Activated naive CD4-positive, alpha-beta T cell treated with anti-CD3 and anti-CD28 coated beads for 36 hours (primary cell): ENCODE measurements at places on chromosomes 6 and 20. TPM values are rescaled to one million over a fixed set of nuclear protein-coding genes. Genes with fewer than 3 reads are reported as not detected.

- no peak overlapping the region for H3K4me3 ChIP-seq
- peaks cover 14% of the 10 kb centered on the region for H3K27me3 ChIP-seq
- H3K27ac ChIP-seq: no peak overlapping the region
- H3K4me1 ChIP-seq: peaks cover 11% of the 10 kb centered on the region
These were observed 9.5 kb upstream of the AHCY start for GRCh38 chr20:34312544-34313217.

DNA sequence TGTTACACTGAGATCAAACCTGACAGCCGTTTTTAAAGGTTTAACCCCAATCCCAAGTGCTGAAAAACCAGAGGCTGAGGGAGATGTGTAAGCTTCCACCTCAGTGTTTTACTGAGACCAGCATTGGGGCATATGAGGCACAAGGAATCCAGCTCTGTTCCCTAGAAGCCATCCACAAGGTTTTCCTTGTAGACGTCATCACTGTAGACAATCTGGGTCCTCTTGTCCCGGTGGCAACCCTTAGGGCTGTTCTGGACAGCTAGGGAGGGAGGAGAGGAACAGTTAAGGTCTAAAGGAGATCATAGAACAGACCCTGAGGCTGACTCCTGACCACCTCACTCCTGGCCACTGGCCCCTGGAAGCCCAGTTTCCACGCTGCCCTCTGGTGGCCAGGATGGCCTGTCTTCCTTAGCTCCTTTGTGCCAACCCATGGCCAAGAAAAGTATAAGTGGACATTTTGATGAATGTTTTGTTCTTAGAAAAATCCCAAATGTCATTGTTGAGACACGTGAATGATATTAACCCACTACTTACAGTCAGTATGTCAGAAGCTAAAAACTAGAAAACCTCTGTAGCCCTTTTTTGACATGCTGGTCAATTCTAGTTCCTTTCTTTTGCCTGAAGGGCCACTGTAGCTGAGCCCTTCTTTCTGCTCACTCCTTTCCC lies 6.4 kb downstream of the CFB start:
- H3K4me3 ChIP-seq: no peak overlapping the region
- no peak overlapping the region for H3K27ac ChIP-seq
- peak; percentile 60 for DNase-seq
- H3K4me1 ChIP-seq: peaks cover 4% of the 10 kb centered on the region

DNA sequence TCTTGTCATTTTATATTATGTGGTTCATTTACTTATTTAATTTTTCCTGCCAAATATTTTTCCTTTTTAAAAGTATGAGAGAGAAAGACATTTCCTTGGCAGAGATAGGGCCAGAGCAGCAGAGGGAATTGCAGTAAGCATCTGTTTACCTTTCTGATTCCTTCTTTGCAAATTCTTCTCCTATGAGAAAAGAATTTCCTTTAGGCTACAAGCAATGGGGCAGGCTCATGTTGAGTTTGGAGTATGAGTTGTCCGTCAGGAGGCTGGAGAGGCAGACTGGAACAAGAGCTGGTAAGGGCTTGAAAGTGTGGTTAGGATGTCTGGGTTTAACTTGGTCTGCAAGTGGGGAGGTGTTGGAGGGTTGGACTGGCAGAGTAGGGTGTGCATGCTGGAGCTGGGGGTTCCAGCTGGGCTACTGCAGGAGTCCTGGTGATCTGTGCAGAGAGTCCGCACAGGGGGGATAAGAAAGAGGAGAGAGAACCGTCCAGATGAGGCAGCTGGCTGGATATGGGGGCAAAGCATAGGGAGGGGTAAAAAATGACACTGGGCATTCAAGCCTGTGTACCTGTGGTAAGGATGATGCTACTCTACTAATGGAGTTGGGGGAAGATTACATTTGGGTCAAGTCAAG lies 19.7 kb downstream of the TIAM2 start:
- H3K27ac ChIP-seq: no peak overlapping the region
- H3K36me3 ChIP-seq: no peaks in the 10 kb centered on the region
- H3K4me1 ChIP-seq: no peaks in the 10 kb centered on the region
- no peak overlapping the region for H3K4me3 ChIP-seq
- peaks cover 3% of the 10 kb centered on the region for H3K27me3 ChIP-seq

DNA sequence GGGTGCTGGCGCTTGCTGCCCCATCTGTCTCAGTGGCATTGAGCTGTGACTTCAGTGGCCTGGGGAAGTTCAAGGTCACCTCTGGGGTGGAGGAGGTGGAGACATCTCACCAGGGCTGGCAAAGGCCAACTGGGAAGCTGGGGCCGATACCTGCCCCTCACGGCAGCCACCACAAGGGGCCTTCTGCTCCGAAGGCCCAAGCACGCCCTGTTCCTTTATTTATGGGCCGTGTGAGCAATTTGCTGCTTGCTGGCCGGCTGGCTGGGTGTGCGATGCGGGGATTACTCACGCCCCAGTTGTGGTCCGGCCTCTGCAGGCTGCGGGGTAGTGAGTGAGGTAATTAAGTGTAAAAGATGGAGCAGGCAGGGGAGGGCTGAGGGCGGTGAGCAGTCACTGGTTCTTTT lies 13.2 kb upstream of the SCRT2 start:
- no peak overlapping the region for H3K27ac ChIP-seq
- DNase-seq: no peak
- no peaks in the 10 kb centered on the region for H3K4me1 ChIP-seq
- no peaks in the 10 kb centered on the region for H3K36me3 ChIP-seq

The TP53TG5 gene
- 0.59 TPM for total RNA-seq

The FAM209B gene
- total RNA-seq: 0.64 TPM
